ENCODE measurements at places on chromosomes 6 and 20. TPM values are rescaled to one million over a fixed set of nuclear protein-coding genes. Genes with fewer than 3 reads are reported as not detected.

The CFAP61 gene
- 0.18 TPM for total RNA-seq

The FOXC1 gene
- total RNA-seq: 15.7 TPM

The SLC2A10 gene
- 37.4 TPM for total RNA-seq

The SRSF12 gene
- 0.09 TPM for total RNA-seq

The SMIM29 gene
- 44.7 TPM for total RNA-seq

The F13A1 gene
- not detected for total RNA-seq

The NOTCH4 gene
- 1.1 TPM for total RNA-seq

The NKX2-4 gene
- total RNA-seq: not detected

The RNF39 gene
- total RNA-seq: not detected

The MICB gene
- 3.4 TPM for total RNA-seq

The LY6G6F gene
- not detected for total RNA-seq

The MYL9 gene
- total RNA-seq: 50.0 TPM
